CD8-positive, alpha-beta memory T cell (primary cell): ENCODE measurements at places on chromosomes 13 and 19. TPM values are rescaled to one million over a fixed set of nuclear protein-coding genes. Genes with fewer than 3 reads are reported as not detected.

Gene TUBA3C
- polyA plus RNA-seq: not detected

DNA sequence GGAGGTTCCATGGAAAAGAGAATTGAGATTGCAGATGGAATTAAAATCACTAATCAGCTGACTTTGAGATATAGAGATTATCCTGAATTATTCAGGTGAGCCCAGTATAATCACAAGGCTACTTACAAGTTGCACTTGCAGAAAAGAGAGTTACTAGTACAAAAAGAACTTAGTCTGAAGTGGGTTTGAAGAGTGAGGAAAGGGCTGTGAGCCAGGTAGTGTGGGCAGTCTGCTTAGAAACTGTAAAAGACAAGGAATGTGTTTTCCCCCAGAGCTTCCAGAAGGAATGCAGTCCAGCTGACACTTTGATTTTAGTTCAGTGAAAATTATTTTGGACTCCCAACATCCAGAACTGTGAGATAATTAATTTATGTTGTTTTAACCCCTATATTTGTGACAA, 285.4 kb upstream of the GPC6 start:
- DNase-seq: no peak

- no peak for DNase-seq
These were observed 19.9 kb upstream of the TM9SF2 start for GRCh38 chr13:99481366-99481765.

Gene PSG1
- not detected for polyA plus RNA-seq

- no peak for DNase-seq
These were observed 11.8 kb upstream of the SELENOW start for GRCh38 chr19:47766670-47767069.

Gene SIGLEC5
- not detected for polyA plus RNA-seq

GRCh38 chr13:32968316-32968715, 47.9 kb upstream of the KL start:
- DNase-seq: no peak
